ENCODE measurements at places on chromosomes 16 and 17.

DNA sequence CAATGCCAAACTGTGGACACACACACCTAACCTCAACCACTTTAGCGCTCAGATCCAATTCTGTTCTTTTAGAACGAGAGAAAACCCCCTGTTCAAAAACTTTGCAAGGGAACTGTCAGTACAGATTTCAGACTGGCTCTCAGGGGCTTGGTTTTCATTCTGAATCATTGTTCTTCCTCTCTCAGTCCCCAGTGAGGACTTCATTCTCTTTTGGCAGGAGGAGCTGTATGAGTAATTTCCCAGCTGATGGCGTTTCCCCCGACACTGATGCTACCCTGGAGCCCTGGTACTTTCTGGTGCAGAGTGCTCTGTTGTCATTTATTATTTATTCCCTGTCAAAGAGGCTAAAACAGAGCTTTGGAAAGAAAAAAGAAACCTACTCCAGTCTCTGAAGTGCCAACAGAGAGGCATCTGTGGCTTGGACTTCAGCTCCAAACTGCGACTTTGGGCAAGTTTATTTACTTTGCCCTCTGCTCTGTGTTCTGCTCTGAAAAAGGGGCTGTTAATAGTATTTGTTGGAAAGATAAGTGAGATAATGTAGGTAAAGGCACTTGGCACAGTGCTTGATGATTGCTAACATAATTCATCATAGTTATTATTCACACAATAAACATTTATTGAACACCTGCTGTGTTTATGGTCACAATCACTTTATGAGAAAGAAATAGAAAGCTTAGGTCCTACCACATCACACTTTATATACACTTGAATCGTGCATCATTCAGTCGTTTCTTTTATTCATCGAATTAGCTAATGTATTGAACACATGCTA is 28.3 kb downstream of the ETV4 start:
- no peak for DNase-seq

DNA sequence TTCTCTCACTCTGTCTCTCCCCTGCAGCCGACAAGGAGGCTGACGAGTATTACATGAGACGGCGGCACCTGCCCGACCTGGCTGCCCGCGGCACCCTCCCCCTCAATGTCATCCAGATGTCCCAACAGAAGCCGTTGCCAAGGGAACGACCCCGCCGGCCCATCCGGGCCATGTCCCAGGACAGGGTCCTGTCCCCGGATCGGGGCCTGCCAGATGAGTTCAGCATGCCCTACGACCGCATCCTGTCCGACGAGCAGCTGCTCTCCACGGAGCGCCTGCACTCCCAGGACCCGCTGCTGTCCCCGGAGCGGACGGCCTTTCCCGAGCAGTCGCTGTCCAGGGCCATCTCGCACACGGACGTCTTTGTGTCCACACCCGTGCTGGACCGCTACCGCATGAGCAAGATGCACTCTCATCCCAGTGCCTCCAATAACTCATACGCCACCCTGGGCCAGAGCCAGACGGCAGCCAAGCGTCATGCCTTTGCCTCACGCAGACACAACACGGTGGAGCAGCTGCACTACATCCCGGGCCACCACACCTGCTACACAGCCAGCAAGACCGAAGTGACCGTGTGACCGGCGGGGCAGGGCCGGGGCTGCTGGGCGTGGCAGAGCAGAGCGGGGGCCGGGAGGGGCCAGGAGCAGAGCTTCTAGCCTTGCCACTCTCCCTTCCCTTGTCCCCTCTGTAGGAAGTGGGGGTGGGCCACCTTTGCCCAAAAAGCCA is 40.4 kb upstream of the DNAH9 start:
- DNase-seq, result no peak

GRCh38 chr17:16378636-16379282 is 2.1 kb upstream of the UBB start:
- DNase-seq, result no peak

- no peak for DNase-seq
Observed at GRCh38 chr16:54462151-54462651, 175.6 kb upstream of the IRX3 start.

- DNase-seq, result no peak
Observed at GRCh38 chr17:82678265-82678891, 20.1 kb downstream of the RAB40B start.

GRCh38 chr17:11836508-11836907 is 160.8 kb downstream of the ZNF18 start:
- no peak for DNase-seq

DNA sequence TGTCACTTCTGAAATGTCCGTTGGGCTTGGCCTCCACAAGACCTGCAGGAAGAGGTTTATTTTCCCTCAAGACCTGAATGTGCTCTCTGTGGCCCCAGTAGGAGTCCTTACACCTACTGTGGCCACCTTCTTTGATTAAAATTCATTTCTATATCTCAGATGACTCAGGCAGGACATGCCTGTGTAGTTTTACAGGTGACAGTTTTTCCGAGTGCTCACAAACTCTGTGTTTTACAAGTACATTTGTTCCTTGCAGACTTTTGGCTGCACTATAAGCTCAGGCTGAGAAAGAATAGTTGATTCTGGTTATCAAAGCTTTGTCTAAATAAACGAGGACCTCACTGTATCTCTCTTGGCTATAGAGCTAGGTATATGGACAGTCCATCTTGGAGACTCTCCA is 257.1 kb downstream of the MAP2K4 start:
- no peak for DNase-seq

GRCh38 chr16:50644729-50645128 is 36.4 kb downstream of the SNX20 start:
- peak; percentile 29 for DNase-seq

- DNase-seq, result no peak
Observed at GRCh38 chr17:62897706-62898105, 68.3 kb upstream of the TANC2 start.

- no peak for DNase-seq
Observed at GRCh38 chr16:68445458-68445857, 2.9 kb downstream of the SMPD3 start.

- DNase-seq, result no peak
Observed at GRCh38 chr17:75734674-75735294, 13.5 kb downstream of the ITGB4 start.

GRCh38 chr16:73002866-73003265 is 45.1 kb downstream of the ZFHX3 start:
- no peak for DNase-seq

Measured in stimulated activated CD4-positive, alpha-beta T cell treated with anti-CD3 and anti-CD28 coated beads, Interleukin-2, amount 100 ng/mL, for 24 hours (primary cell).